Activated CD4-positive, CD25-positive, alpha-beta regulatory T cell (primary cell): ENCODE measurements at places on chromosomes 2 and 18.

DNA sequence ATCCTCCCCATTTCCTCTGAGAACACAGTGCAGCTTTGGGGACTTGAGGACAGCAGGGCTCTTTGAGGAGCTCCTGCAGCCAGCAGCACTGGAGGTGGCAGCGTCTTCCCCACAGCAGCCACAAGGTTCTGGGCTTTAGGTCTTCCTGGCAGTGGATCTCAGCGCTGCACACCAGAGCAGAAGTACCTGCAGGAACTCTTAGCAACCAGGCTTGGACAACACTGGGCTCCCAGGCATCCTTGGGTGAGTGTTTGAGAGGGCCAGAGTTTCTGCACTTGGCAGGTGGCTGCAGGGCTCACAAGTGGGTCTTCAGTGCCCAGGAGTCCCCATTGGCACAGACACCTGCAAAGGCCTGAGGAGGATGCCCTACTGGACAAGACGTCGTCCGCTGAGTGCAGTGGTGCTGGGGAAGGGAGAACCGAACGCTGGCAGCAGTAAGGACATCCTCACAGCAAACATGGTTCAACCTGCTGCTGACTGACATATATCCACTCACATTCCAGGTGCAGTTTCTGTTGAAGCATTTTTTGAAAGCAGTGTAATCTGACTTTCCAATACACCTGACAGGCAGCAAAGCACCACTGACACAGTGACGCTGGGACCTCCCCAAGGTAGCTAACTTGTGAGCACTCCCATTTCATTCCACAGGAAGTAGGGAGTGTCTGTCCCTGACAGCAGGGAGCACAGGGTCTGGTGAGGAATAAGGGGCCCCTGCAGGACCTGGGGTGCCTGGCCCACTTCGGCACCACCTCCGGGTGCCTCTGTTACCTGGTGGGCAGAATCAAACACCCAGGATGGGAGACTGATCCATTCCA is 149.9 kb upstream of the COPS8 start:
- no peak for DNase-seq

DNA sequence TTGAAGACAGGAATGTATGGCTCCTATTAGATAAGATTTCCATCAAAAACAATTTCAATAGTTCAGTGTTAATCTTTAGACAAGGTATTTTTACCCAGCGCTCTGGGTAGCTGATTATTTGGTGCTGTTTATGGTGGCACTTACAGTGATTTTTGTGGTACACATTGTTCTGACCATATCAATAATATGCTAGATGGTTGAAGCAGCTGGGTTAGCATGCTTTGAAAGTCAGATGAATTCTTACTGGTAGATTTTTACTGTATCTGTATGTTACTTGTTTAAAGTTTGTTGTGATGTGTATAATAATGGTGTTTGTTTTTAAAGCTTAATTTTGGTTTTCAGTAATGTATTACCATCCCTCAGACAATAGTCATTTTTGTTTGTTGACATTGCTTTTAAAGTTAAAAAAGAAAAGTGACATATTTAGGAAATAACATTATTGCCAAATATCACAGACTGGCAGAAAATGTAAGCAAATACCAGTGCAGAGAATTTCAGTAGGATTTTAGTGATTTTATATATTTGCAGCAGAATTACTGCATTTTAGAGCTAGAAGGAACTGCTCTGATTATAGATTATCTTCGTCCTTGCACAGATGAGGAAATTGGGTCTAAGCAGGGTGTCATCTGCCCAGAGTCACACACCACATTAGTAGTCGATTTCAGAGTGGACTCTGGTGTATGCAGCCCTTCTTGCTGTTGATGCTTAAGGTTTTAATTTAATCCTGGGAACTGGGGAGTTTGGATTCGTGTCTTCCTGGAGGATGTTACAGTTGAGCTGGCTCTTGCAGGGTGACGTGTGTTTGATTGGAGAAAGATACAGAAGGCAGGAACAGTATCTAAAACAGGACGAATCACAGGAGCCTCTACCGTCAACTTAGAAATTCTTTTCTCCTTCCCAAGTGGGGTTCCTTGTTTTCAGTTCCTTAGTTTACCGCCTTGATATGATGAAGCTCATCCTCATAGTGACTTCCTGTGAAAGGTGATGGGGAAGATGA is 6.6 kb downstream of the SOCS6 start:
- no peak for DNase-seq

DNA sequence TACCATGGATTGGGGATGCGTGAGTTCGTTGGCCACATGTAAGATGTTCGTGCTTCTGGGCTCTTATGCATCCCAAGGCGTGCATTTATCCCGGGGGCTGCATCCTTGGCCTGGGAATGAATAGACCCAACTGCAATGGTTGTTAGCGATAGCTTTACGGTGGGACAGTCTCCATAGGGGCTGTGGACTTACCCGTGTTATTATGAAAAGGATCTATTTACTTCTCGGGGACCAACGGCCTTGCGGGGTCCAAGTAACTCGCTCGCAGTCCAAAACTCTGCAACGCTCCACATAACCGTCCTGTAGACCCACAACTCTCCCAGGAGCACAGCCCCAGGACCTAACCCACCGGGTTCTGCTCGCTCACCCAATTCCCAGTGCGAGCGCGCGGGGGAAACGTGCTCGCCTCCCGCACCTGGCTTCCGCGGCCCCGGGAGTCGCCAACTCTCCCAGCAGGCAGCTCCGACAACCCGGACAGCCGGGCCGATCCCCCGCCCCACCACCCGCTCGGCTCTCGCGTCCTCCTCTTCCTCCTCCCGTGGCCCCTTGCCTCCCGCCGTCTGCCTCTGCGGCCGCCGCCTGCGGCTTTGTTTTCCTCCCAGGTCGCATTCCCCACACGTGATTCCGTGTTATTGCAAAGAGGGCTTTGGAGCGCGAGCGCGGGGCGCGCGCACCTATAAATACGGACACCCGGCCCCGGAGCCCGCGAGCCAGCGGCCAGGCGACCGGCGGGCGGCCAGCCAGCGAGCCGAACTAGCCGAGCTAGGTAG is at the start of gene CABLES1:
Gene CABLES1 (plus strand): TSS at position 706 of the 770 bp plus-strand sequence. CDS start 278 bp downstream, outside the sequence.
- peak; percentile 4 for DNase-seq

- DNase-seq, result no peak
Observed at GRCh38 chr18:36419188-36419899, 121.8 kb downstream of the FHOD3 start.

DNA sequence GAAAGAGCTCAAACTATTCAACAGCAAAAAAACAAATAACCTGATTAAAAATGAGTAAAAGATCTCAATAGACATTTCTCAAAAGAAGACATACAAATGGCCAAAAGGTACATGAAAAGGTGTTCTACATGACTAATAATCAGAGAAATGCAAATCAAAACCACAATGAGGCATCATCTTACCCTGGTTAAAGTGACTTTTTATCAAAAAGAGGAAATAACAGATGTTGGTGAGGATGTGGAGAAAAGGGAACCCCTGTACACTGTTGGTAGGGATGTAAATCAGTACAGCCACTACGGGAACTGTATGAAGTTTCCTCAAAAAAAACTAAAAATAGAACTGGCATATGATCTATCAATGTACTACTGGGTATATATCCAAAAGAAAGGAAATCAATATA is 39.8 kb upstream of the TMEM163 start:
- DNase-seq, result no peak

GRCh38 chr2:164793529-164793928 is 48.1 kb downstream of the COBLL1 start:
- DNase-seq, result no peak

GRCh38 chr2:236176417-236176816 is 8.2 kb upstream of the GBX2 start:
- DNase-seq, result no peak

DNA sequence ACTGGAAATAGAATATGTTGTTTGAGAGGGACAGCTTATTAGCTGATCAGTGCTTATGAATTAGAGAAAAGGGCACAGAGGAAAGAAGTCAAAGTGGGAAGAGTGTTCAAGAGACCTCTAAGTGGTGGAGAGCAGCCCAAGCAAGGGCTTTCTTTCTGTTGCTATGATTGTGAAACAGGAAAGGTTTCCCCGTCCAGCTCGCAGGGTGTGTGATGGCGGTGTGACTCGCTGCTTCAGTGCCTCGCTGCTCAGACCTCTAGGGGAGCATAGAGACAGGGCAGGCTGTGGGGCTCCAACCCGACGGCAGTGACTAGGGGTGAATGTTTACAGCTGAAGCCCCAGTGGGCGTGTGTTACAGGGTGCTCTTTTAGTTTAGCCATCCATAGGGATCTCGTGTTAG is 166.5 kb upstream of the COPS8 start:
- DNase-seq, result no peak

GRCh38 chr2:171807119-171807518 is 86.9 kb downstream of the SLC25A12 start:
- no peak for DNase-seq
